IPS-NIHi11 (cell line): ENCODE measurements at places on chromosomes 11 and 22.

DNA sequence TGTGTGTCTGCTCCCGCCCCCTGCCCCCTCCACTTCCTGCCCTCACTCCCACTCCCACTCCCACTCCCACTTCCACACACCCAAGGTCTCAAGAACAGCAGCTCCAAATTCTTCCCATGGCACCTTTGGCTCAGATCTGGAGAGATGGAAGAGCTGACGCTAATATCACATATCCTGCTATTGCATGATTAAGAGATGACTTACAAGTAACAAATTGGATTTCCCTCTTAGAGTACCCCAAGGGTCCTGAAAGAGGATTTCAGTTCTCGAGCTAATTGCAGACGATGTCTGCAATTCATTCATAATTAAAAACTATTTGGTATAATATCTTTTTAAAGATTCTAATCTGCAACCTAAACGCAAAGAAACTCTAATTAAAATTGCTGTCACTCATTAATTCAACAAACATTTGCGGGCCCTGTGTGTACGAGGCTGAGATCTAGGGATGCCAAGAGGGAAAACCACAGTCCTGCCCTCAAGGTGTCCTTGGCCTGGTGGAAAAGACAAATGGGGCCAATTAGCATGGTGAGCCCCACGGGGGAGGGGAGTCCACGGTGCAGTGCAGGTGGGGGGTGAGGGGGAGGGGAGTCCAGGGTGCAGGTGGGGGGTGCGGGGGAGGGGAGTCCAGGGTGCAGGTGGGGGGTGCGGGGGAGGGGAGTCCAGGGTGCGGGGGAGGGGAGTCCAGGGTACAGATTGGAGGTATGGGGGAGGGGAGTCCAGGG is 50.3 kb downstream of the CELSR1 start:
- no peak for DNase-seq

GRCh38 chr22:22691716-22692701 is 47.6 kb downstream of the GGTLC2 start:
- DNase-seq: no peak

- no peak for DNase-seq
Measured at GRCh38 chr11:117600234-117600783, 196.7 kb downstream of the DSCAML1 start.

DNA sequence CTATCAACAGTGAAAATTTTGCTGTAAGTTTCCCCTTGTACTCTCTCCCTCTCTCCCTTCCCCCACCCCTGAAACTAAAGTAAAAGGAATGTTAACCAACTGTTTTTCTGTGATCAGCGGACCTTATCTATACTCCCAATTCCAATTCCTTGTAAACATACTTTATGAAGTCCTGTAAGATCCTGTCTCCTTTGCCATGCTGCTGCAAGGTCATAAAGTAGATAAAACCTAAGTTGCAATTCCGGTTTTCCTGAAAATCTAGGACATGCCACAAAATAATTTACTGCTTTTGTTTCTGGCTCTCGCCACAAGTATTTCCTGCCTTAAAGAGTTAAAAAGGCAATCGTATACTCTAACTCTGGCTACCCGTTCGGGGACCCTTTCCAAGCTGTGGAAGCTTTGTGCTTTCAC is 1469.0 kb downstream of the LRRC4C start:
- no peak for DNase-seq

DNA sequence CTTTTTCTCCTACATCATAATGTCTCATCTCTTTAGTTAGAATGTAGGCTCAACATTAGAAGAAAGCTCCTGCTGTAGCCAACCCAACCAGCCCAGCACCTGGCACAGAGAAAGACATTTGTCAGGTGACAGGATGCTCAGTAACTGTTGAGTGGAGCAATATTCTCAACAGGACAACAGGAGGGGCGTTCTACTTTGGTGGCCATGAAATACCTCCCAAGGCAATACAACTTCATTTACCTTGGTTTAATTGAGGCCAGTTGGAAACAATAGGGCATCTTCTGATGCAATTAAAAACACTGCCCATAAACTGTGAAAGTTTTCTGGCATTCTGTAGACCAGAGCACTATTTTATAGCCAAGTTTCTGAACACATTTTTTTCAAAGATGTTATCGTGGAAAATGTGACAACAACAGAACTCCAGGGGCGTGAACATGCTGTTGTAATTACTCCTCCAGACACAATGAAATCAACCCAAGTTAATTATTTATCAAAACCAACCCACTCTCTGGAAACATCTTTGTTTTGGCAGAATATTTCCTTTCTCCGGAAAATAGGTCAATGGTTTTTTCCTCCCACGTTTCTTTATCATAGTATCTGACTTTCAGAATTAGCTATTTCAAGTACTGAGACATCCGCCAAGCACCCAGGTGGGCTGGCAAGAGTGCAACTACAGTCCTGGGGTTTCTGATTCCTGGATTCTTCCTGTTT is 538.1 kb downstream of the SOX6 start:
- no peak for DNase-seq
